NCI-H1417 (cell line): ENCODE measurements at places on chromosomes 3 and 15.

DNA sequence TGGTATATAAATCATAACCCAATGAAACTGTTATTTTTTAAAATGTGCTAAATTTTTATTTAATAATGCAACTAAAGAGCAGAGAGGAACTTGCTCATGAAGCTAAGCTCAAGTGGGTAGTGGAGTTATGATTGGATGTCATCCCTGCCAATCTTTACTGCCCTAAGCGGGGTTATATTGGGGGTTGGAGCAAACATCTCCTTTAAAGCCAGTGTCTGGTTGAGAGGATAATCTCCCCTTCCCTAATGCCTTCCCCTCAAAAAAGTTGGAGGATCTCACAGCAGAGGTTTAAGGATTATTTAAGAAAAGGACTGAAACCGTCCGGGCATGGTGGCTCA is 32.1 kb upstream of the CLASP2 start:
- DNase-seq: no peak

DNA sequence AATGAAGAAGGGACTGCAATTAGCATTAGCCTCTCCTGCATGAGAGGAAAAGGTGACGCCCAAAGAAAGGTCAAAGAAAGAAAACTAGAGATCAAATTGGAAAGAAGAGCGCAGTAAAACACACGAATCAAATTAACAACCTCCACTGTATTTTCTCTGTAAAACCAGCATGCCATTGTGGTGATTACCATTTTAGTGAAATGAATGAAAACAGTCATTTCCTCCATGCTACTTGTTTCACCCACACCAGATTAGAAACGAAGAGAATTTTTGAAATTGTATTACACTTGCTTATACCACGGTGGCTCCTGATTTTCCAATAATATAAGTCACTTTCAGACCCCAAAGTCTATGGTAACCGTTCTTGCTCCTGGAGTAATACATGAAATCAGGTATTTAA is 71.6 kb downstream of the SUMF1 start:
- no peak for DNase-seq

DNA sequence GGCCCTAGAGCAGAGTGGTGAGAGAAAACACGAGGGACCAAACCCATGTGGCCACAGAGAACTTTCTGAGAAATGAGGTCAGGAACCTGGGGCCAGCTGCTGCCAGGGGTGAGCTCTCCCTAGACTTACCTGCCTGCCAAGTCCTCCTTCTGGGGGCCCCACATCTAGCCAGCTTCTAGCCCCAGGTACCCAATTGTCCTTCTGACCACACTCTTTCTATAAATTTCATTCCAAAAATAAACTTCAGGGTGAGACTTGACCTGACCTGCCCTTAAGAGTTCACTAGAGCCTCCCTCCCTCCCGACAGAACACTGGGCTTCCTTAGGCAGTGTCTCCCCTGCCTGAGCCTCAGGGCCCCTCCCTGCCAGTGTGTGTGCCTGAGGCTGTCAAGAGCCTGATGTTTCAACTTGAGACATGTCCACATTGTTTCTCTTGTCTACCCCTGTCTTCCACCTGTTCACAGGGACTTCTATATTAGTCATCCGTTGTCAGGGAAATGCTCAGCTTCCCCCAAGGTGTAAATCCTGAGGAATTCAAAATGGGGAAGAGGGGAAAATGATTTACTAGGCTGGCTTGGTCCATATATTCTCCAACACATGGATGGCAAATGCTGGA is 312.8 kb upstream of the TLE3 start:
- DNase-seq: no peak

DNA sequence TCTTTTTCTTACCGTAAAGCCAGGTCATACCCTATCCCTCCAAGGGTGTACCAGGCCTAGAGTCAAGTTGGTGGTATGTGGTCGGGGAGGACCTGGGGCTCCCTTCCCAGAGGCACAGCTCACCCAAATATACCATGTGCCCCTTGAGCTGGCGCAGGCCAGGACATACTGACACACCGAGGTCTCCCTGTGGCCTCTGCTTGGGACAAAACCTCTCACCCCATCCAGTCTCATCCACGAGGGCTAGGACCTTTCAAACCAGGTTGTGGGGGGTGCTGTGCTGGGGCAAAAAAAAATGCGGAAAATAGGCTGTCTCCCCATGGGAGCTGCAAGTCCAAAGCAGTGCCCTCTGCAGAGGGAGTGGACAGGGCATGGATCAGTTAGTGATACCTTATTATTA is 22.8 kb downstream of the PTH1R start:
- no peak for DNase-seq

DNA sequence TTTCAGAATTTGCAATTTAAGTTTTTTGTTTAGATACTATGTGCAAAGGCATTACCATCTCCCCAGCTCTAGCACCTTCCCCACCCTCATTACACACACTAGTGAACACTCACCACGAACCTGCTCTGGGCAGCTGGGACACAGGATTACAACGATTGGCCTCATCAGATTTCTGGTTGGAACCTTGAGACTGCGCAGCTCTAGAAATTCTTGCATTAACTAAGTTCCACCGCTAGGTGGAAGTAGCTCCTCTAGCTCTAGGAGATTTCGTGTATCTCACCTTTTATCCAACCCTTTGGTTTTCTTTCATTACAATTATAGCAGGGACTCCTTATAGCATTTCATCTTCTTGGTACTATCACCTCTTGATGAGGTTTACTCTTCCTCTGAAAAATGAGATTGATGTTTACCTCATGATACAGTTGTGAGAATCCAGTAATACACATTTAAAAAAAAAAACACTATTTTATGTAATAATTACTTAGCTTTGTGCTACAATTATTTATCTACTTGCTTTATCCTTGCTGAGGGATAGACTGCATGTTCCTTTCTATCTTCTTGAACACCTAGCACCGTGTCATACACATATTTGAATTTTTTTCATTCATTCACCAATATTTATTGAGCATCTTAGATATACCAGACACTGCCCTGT is 28.7 kb upstream of the PLOD2 start:
- DNase-seq: peak; percentile 20
